ENCODE measurements at places on chromosomes 7 and 10.

DNA sequence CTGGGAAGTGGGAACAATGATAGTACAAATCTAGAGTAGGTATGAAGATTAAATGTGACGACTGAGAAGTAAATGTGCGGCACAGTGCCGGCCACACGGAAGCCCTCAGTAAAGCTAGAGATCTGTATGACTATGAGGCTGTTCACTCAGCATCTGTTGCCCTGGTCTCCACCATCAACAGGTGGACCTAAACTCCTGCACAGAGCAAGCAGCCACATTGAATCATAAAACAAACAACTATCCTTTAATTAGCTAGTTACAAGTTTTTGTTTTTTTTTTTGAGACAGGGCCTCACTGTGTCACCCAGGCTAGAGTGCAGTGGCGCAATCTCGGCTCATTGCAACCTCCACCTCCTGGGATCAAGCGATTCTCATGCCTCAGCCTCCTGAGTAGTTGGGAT, 16.6 kb downstream of the RBP4 start:
- DNase-seq = no peak

DNA sequence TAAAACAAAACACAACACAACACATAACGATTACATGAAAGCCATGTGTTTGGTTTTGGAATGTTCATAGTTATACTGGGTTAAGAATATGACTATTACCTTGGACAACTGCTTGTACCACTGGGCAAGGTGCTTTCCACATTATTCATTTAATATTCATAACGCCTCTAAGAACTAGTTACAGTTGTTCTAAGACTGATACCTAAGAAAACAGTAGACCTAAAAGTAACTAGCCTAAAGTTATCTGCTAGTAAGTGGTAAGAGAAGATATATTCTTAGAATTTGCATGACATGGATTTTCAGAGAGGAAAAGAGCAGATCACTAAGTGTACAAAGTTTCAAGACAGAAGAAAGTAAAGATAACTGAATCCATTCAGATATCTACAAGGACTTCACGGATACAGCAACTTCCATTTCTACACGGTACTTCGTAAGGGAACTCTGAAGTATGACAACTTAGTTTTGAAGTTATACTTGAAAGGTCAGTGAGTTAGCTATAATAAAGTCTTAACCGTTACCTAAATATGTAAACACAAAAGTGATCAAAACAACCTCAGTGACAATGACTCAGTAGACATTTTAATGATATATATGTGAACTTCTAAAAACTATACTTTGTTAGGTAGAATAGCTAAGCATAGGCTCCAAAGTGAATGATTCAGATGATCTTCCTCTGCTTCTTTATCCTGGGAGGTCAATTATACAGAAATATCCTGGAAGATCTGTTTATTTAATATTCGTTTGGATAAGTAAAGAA, 65.1 kb downstream of the MINDY3 start:
- no peak for DNase-seq

DNA sequence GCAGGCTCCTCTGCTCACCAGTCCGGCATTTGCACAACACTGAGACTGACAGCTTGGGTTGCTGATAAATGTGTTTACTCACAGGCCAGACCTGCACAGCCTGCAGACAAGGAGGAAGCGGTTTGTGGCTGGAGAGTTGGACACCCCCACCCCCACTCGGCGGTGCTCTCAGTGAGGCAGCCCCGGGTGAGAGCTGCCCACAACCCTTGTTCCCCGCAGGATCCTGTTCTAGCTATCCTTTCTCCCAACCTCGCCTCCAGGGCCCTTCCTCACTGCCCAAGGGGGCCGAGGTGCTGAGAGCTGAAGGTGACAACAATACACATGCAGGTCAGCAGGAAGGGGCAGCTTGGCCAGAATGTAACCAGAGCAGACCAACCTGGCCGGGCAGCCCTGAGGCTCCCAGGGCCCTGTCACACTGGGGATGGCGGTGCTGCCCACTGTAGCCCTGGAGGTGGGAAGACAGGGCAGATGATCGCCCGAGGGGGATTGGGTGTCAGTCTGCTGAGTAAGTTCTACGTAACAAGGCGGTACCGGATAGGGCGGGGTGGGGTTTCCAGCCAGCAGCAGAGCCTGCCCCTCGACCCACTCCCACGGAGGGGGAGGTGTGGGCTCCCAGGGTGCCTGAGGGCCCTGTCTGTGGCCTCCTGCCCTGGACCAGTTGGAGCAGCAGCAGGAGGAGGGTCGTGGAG, 2.1 kb upstream of the ADAM8 start:
- peak; percentile 61 for DNase-seq

- no peak for DNase-seq
Measured at GRCh38 chr7:116169060-116169459, 41.3 kb upstream of the TES start.

- no peak for DNase-seq
Measured at GRCh38 chr7:128129224-128129864, 98.1 kb upstream of the LRRC4 start.

- DNase-seq = peak; percentile 54
Measured at GRCh38 chr7:24757353-24758275, at the start of gene GSDME. Gene GSDME, minus strand, starts transcription at chr7:24757464. Its CDS starts 7,690 bp downstream, at chr7:24749774.

GRCh38 chr7:39525926-39526325, 40.3 kb upstream of the YAE1 start:
- no peak for DNase-seq

DNA sequence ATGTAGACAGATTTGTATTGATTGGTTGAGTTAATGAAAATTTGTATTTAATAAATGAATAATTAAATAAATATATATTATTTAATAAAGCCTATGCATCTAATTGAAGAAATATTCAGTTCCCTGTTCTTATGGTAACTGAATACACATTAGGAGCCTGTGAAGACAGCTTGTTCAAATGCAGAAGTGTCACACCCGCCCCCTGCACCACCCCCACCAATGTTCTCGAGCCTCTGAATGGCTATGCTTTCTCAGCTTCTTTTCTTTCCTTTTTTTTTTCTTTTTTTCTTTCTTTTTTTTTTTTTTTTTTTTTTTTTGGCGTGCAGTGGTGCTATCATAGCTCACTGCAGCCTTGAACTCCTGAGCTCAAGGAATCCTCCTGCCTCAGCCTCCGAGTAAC, 38.3 kb upstream of the PARD3 start:
- DNase-seq = no peak

DNA sequence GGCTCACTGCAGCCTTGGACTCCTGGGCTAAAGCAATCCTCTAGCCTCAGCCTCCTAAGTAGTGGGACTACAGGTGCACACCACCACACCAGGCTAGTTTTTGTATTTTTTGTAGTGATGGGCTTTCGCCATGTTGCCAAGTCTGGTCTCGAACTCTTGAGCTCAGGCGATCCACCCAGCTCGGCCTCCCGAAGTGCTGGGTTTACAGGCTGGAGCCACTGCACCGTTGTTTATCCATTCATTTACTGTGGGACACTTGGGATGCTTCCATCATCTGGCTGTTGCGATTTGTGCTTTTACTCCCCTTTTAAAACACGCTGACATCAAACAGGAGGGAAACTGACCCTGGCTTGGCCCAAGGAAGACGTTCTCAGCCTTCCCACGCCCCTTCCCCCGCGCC, 30.5 kb upstream of the SMARCD3 start:
- DNase-seq = no peak

GRCh38 chr7:81120803-81121202, 202.0 kb upstream of the SEMA3C start:
- no peak for DNase-seq

- no peak for DNase-seq
Measured at GRCh38 chr7:107167483-107168232, 1.1 kb upstream of the HBP1 start.

- DNase-seq = no peak
Measured at GRCh38 chr10:74167443-74167842, 16.4 kb downstream of the ADK start.

GRCh38 chr7:32447218-32447617, 43.0 kb downstream of the LSM5 start:
- DNase-seq = no peak
